ENCODE measurements at places on chromosomes 7 and 10. TPM values are rescaled to one million over a fixed set of nuclear protein-coding genes. Genes with fewer than 3 reads are reported as not detected.

Gene FAM24B
- polyA plus RNA-seq, result 8.5 TPM

Gene NEUROD6
- polyA plus RNA-seq, result not detected

Gene ANK3
- 11.8 TPM for polyA plus RNA-seq

Gene CYP3A7
- not detected for polyA plus RNA-seq

Gene CRTAC1
- not detected for polyA plus RNA-seq

Gene TRPV5
- polyA plus RNA-seq, result not detected

Gene TDRD1
- 0.14 TPM for polyA plus RNA-seq

Gene MLXIPL
- not detected for polyA plus RNA-seq

Measured in CD8-positive, alpha-beta memory T cell (primary cell).